NCI-H345 (cell line): ENCODE measurements at places on chromosomes 7 and 10.
A peak's percentile ranks its signal among the peaks of the same experiment; 100 is the strongest.

DNA sequence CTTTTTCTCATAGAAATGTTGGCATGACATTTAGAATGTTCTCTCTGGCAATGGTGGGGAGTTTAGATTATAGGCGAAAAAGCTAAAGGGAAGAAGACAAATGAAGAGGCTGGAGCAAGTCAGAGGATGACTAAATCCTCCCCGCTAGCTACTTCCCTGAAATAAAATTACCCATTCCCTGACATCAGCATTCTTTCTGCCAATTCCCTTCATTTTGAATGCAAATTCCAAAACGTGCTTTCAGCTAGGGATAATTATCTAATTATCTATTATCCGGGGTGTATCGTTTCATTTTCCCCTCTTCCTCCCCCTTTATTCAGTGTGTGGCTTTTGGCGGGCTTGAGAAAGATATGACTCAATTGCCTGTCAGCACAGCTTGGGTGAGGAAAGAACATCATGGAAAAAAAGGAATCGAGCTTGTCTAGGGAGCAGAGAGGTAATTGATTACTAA lies 672.3 kb downstream of the TNS3 start:
- DNase-seq: no peak

DNA sequence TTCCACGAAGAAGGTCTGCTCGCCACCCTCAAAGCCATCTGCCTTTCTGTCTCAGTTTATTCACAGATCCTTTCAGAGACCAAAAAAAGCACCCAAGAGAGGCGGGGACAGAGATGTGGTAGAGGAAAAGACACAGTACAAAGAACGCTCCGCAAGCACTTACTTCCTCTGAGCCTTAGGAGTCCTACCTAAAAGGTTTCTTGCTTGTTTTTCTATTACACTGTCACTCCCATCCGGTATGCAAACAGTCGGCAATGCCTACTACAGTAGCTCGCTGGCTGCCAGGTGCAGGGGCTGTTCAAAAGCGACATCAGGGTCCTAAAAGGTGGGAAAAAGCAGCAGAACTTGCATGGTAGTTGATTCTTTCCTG lies 816 bp downstream of the TECPR1 start:
- no peak for DNase-seq

- DNase-seq: no peak
Measured at GRCh38 chr10:65861249-65861648, 1064.6 kb upstream of the LRRTM3 start.

- no peak for DNase-seq
Measured at GRCh38 chr10:99368646-99369045, 39.5 kb downstream of the CNNM1 start.

- peak; percentile 81 for DNase-seq
Measured at GRCh38 chr10:123496375-123496774, 169.8 kb upstream of the GPR26 start.

GRCh38 chr10:22316286-22317075 lies at the start of gene COMMD3:
TSS of gene COMMD3 (plus strand) at chr10:22316388. CDS start at chr10:22316418, 30 bp downstream.
- peak; percentile 87 for DNase-seq

DNA sequence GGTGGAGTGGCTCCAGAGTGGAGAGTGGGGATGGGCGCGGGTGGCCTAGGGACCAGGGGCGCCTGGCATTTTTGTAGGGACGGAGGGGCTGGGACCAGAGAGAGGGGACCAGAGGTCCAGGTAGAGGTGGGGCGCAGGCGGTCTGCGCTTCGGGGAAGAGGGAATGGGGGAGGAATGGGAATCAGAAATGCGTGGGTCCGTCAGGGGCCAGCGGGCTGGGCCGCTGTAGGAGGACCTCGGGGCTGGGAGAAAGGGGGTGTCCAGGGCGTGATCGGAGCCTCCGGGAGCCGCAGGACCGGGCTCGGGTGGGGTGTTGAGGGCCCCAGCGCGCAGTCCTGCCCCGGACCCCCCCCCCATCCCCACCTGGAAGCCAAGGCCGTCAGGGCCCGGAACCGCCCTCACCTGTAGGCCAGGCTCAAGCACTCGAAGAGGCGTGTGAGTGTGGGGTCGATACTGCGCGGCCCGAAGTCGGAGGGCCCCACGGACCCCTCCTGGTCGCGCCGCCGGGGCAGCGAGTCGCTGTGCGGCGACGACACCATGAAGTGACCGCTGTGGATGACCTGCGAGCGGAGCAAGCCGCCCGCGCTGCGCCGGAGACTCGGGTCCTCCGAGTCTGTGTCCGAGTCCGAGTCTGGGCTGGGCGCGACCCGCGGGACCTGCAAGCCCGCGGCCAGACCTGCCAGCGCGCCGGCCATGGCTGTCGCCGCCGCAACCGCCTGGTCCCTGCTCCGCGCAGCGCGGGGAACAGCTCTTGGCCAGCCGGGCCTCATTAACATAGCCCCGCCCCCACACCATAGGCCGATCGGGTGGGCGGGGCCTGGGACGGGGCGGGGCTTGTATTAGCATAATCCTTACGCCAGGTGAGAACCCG lies at the start of gene MLXIPL:
Gene MLXIPL, minus strand, starts transcription at position 725 of the 871 bp plus-strand sequence. Its CDS starts 30 bp downstream, at position 695.
- DNase-seq: peak; percentile 72

GRCh38 chr10:102648269-102648888 lies 4.1 kb downstream of the TRIM8 start:
- DNase-seq: no peak

- no peak for DNase-seq
Measured at GRCh38 chr7:44673324-44673723, 66.9 kb downstream of the OGDH start.

- no peak for DNase-seq
Measured at GRCh38 chr10:4693967-4694366, 132.0 kb upstream of the AKR1E2 start.

GRCh38 chr10:44976352-44977198 lies 2.0 kb downstream of the DEPP1 start:
- no peak for DNase-seq

- DNase-seq: no peak
Measured at GRCh38 chr7:13540429-13540828, 449.0 kb downstream of the ETV1 start.

- DNase-seq: no peak
Measured at GRCh38 chr7:155486783-155487508, 29.0 kb downstream of the EN2 start.

DNA sequence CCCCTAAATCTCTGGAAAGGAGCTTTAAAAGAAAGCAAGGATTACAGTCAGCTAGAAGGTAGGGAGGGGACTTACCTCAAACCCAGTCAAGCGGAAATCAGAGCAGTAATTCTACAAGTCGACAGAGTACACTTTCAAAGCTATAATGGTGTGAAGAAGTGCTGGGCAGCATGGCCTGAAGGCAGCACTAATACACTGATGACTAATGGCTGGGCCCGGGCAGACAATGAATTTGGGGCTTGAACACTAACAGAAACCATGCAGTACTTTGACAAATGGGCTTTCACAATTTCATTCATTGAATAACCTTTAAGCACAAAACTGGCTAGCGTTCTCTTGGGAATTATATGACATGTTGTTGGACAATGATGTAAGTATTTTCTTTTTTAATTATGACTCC lies 4.7 kb downstream of the GLI3 start:
- no peak for DNase-seq

DNA sequence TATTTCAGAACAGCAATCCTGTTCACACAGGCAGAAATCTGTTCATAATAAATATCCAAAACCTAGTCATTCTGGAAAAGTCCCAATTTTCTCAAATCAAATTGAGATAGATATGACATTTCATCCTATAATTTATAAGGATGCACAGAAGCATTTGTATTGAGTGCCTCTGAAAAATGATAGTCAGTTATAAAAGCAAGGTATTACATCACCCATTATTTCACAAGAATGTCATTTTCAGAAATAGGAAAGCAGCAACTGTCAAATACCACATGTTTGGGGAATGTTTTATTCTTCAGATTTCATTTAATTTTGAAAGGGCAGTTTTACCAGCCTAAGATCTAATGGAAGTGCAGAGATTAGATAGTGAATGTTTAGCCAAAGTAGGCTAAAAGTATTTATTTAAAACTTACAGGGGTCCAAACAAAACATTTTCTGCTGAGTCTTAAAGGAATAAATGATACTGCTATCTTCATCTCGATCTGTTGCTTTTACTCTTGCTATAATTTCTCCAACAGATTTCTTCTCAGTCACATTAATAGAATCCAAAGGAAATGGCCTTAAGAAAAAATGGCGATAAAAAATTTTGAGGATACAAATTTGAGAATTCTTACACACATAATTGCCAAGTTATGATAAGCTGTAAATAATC lies 185.8 kb downstream of the HGF start:
- no peak for DNase-seq

DNA sequence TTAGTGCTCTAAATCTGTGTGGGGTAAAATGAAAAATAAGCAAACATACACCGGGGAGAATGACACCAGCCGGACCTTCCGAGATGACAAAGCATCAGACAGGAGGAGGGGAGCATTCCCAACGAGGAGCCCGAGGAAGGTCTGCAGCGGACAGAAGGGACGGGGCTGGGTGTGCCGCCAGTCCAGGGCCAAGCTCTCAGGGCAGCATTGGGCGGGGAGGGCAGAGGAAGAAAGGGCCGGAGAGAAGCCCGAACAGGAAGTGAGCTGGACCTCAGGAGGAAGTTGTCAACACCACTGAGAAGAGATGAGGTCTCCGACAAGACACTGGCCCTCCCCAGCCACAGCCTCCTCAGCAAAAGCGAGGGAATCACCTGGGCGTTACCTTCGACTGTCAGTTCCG lies 182.6 kb upstream of the RNF32 start:
- DNase-seq: no peak

- DNase-seq: no peak
Measured at GRCh38 chr7:730501-731439, 3.7 kb upstream of the PRKAR1B start.

- DNase-seq: no peak
Measured at GRCh38 chr10:117457071-117457810, 82.0 kb upstream of the PDZD8 start.

DNA sequence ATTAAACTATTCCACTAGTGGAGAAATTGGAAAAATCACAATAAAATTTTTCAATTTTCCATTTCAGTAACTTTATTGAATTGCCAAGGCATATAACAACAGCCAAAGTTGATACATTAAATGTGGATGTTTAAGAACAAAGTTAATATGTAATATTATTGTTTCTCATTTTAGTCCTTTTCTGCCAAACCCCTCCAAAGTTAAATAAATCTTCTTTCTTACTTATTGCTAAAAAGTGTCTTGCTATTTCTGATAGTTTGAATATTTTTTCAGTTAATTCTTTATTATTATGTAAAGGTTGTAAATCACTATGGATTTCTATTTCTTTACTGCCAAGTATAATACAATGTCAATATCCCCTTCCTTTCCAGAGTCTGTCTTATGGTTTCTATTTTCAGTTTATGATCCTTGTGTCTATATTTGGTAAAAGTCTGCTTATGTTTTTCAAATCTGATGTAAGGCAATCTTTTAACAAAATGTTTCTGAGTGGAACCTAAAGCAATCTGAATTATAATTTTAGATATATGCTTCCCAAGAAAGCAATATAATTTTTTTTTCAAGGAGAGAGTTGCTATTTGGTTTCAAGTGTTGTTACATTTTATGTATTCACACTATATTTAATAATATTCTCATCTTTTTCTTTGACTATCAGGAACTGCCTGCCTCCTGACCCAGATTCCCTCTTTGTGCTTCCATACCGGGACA lies 80.3 kb upstream of the RHOBTB1 start:
- DNase-seq: no peak

DNA sequence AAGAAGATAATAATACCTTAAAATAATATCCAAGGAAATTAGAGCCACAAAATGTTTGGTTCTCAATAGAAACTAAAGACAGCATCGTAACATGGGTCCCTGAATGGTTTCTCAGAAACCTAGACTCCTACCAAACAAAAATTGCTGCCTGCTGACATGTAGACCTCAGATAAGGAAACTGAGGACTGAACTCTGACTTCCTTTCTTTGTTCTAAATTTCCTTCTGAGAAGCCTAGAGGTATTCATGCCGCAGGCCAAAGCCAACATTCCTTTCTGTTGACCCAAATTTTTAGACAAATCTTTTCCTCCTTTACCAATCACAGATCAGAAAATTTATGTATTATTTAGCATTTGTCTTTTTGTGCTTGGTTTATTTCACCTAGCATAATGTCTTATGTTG lies 816.7 kb upstream of the PHF14 start:
- no peak for DNase-seq

DNA sequence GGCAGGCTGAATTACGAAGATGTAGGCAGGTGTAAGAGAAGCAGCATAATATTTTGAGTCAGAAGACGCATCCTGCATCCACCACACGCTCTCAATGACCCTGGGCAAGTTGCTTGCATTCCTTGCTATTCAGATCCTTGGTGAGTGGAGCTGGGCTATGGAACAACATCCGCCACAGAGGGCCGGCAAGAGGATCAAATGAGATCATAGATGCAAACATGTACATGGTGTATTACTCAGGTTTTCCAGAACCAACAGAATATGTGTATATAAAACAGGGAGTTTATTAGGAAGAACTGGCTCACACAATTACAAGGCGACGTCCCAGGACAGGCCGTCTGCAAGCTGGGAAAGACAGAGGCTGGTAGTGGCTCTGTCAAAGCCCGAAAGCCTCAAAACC lies 51.5 kb downstream of the ADAM12 start:
- no peak for DNase-seq

DNA sequence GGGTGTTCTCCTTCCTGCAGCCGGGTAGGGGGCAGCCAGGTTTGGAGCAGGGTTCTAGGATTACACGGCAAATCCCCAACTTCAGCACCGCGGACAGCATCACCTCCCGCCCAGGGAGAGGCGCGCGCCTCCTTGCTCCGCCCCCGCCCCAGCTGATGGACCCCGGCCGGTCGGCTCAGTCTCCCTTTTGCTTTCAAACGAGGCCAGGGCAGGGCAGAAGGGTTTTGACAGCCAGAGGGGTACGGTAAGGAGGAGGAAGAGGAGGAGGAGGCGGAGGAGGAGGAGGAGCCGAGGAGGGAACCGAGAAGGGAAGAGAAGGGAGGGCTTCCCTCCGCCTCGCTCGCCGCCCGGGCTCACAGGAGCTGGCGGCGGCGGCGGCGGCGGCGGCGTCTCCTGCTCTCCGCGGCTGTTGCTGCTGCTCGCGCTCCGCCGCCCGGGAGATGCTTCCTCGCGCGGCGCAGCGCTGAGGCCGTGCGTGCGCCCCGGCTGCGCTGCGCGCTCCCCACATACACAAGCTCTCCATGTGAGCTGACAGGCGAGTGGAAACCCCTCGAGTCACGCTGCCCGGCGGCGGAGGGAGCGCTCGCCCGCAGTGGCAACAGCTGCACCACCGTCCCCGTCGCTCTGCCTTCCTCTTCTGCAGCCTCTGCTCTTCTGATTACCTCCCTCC lies 615 bp upstream of the CNTNAP2 start:
- peak; percentile 73 for DNase-seq

DNA sequence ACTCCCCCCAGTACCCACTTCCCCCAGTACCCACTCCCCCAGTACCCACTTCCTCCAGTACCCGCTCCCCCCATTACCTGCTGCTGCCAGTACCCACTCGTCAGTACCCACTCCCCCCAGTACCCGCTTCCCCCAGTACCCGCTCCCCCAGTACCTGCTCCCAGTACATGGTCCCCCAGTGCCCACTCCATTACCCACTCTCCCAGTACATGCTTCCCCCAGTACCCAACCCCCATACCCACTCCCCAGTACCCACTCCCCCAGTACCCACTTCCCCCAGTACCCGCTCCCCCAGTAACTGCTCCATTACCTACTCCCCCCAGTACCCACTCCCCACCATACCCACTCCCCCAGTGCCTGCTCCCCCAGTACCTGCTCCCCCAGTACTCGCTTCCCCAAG lies 550.6 kb downstream of the DNAJB6 start:
- no peak for DNase-seq
